ENCODE measurements at places on chromosomes 16 and 17.

- DNase-seq: no peak
Measured at GRCh38 chr17:1481736-1482135, 10.8 kb downstream of the MYO1C start.

DNA sequence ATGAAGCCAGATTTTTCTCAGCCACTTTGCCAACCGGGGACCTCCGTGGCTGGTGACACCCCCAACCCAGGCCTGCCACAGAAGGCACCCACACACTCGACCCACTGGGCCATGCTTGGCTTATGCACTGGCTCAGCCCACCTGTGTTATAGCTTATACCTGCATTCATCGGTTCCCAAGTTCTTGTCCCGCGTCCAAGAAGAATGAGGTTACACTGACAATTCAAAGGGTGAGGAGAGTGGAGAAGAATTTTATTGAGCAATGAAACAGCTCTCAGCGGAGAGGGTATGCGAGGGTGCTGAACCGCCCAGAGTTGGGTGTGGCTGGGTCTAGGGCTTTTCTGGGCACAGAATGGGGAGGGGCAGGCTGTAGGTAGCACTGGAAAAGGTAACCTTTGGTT lies 22.2 kb upstream of the CDH15 start:
- no peak for DNase-seq

GRCh38 chr17:43114151-43114552 lies 11.0 kb downstream of the BRCA1 start:
- DNase-seq: no peak

DNA sequence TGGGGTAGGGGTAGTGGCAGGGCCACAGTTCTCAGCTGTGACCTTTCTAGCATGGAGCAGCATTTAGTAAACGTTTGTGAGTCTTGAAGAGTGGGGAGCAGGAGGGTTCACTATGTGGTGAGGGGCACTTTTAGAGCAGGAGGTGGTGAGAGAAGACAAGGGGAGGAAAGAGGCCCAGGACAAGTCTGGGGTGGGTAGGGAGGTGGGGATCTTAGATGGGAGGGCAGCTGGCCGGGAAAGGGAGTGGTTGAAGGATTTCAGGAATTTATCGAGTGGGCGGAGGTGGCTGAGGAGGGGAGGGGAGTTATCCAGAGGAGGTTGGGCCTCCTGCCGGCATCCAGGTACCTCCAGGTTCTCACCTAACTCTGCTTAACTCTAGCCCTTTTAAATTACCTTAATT lies 1.9 kb downstream of the CLEC16A start:
- DNase-seq: no peak

DNA sequence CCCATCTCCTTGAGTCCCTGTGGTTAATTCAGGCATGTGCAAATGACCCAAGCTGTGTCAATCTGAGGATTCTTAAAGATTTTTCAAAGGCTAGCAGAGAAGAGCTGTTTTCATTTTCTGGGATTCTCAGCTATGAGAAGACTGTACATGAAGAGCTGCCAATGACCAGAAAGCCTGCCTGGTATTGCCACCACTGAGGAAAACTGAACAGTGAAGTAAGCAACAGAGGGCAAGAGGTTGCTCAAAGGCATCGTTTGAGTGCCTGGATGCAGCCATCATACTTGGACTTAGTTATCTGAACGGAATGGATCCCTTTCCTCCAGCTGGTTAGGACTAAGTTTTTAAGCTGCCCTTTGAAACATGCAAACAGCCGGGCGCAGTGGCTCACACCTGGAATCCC lies 38.4 kb downstream of the FAM20A start:
- no peak for DNase-seq

DNA sequence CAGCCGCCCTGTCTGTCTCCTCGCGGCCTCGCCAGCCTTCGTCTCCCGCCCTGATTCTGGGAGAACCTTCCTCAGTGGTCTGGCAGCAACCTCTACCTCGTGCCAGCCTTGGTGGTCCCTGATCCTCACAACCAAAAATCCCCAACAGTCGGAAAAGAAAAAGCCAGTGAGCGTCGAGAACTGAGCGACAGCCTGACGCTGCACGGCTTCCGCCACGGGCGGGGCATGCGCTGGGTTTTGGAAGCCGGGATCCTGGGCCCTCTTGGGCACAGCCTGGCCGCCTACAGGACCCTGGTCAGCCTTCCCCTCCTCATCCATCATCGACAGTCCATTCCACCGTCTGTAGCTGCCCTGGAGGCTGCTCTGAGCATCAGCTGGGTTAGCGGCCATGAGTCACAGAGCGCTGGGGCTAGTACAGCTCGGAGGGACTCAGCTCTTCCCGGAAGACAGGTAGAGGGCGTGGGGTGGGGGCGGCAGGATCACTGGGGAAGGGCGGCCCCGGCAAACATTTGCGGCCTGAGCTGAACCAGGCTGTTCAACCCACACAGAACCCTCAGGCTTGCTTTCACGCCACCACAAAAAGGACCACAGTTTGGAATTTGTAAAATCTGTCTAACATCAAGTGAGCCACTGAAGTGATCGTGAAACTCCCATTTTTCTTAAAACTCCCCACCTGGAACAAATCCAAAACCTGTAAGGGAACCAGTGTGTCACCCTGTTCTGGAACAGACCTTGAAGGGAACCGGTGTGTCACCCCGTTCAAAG lies 55.4 kb upstream of the DOC2B start:
- no peak for DNase-seq

GRCh38 chr17:39573447-39574298 lies 34.0 kb downstream of the NEUROD2 start:
- peak; percentile 61 for DNase-seq

DNA sequence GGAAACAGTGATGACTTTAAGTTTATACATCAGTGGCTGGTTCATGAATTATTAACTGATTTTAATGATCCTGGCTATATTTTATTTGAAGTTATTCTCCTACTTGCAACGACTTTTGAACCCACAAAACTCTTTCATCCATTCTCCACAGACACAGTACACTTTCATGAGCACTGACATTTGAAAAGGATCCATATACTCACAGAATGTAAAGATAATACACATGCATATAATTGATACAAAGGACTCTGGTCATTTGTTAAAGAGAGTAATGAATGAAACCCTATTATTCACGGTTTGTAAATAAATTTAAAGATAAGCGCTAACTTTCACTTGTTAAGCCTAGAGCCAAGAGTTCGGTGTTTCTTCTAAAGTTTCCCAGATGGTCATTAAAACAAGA lies 3.3 kb downstream of the TOX3 start:
- no peak for DNase-seq

DNA sequence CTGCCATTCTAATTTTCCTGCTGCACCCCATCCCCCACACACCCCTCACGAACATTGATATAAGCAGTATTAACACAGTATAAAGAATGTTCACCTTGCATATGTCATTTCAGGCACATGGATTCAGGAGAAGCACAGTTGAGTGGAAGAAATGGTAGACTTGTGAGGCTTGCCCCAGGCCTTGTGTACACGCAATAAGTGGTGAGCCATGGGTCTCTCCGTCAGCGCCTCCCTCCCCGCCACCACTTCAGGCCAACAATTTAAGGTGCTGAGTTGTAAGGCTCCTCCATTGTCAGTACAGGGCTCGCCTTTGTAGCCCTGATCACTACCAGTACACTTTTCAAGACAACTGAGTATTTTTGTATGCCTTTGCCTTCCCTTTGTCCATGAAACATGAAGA lies 12.2 kb upstream of the CLEC18C start:
- DNase-seq: no peak

GRCh38 chr16:67421030-67421429 lies 4.8 kb upstream of the ZDHHC1 start:
- DNase-seq: no peak

- DNase-seq: peak; percentile 58
Measured at GRCh38 chr17:67156269-67157199, 88.5 kb downstream of the HELZ start.

GRCh38 chr17:7548585-7549400 lies at the start of gene TNFSF12:
Gene TNFSF12 (plus strand): TSS chr17:7549058. CDS start chr17:7549154, 96 bp downstream.
- peak; percentile 41 for DNase-seq

GRCh38 chr17:9254841-9255240 lies 233.5 kb downstream of the NTN1 start:
- no peak for DNase-seq

GRCh38 chr16:65829076-65829475 lies 537.4 kb upstream of the CDH5 start:
- no peak for DNase-seq

GRCh38 chr17:2551928-2552327 lies 40.2 kb upstream of the METTL16 start:
- no peak for DNase-seq

DNA sequence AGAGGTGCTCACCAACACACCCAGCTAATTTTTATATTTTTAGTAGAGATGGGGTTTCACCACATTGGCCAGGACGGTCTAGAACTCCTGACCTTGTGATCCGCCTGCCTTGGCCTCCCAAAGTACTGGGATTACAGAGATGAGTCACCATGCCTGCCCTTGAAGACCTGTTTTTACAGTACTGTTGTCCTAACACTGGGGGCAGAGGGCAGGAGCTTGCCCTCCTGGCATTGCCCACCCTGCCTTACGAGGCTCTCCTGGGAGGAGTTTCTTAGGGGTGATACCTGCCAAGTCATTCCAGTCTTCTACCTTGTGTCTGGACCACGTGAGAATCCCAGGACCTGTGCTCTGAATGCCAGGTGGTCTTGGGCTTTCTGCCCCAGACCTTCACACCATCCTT lies 2.7 kb downstream of the ASPSCR1 start:
- no peak for DNase-seq

GRCh38 chr16:81610144-81610842 lies 165.7 kb downstream of the CMIP start:
- DNase-seq: peak; percentile 80

- DNase-seq: no peak
Measured at GRCh38 chr16:66484453-66485213, 57.5 kb downstream of the BEAN1 start.

DNA sequence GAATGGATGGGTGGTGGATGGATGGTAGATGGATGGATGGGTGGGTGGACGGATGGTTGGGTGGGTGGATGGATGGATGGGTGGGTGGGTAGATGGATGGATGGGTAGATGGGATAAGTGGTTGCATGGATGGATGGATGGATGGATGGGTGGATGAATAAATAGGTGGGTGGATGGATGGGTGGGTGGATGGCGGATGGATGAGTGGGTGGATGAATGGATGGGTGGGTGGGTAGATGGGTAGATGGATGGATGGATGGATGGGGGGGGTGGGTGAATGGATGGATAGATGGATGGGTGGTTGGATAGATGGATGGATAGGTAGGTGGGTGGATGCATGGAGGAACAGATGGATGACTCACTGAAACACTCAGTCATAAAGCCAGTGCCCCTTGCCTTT lies 51.0 kb upstream of the FASN start:
- DNase-seq: no peak

DNA sequence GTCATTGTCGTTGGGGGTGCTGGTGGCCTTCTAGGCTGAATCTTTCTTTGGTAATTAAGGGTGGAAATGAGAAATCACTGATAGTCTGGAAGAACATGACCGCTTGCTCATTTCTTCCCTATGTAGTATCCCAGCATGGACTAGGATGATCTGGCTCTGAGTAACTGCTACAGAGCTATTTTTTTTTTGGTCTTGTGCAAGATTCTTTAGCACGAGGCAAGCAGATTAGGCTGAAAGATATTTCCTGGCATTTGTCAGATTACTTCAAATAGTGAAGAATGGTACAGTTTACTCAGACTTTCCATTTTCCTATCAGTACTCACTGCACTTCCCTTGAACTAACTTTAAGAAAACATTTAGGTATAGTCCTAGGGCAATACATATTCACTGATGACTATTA lies 89.0 kb downstream of the SYCE1L start:
- peak; percentile 93 for DNase-seq

DNA sequence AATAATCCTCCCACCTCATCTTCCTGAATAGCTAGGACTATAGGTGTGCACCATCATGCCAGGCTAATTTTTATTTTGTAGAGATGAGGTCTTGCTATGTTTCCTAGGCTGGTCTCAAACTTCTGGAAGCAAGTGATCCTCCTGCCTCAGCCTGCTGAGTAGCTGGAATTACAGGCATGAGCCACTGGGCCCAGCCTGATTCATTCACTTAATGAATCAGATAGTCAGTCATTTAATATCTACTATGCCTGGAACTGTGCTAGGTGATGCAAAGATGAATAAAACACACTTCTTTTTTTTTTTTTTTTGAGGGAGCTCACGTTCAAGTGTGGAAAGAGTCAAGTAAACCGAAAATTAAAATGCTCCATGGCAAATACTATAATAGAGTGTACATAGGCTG lies 39.4 kb downstream of the EFCAB13 start:
- no peak for DNase-seq

DNA sequence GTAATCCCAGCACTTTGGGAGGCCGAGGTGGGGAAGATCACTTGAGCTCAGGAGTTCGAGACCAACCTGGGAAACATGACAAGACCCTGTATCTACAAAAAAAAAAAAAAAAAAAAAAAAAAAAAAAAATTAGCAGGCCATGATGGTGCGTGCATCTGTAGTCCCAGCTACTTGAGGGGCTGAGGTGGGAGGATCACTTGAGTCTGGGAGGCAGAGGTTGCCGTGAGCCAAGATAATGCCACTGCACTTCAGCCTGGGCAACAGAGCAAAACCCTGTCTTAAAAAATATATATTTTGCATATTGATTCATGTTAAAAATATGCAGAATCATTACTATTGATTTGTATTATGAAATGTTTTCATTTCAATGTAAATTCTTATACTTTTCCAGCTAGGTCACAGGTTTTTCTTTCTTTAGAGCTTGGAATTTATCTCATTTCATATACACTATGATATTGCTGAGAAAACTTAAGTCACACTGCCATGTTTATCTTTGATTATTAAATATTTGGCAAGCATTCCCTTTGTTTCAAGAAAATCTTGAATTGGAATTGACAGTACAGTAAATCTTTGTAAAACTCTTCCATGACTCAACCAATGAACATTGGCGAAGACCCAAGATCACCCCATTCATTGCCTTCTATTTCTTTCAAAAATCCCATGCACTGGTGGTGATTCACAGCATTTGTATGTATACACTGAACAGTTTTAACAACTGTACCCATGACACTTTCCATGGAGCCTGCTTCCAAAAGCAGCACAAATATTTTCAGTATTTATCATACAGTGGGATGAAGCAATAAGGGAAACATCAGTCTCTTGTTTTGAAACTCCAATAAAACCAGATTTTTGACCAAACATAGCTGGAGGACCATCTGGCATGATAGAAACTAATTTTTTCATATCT lies 83.5 kb upstream of the TNRC6A start:
- DNase-seq: peak; percentile 100

GRCh38 chr16:1154291-1154886 lies 1.5 kb downstream of the CACNA1H start:
- no peak for DNase-seq

DNA sequence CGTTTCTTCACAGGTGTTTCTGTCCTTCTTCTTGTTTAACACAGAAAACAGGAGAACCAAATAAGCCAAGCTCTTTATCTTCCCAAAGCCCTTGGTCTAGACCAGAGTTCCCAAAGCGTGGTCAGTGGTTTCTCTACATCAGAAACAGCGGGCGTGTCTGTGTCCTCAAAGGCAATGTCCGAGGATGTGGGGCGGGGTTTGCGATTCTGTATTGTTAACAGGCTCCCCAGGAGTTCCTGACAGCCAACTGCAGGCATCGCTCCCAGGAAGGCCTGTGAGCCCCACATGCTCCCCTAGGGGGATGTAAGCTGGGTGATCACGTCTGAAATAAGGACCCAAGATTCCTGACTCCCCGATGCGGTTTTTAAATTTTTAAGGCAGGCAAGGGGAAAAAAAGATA lies 28.4 kb upstream of the SLC25A19 start:
- no peak for DNase-seq

GRCh38 chr17:71127416-71127815 lies 958.1 kb downstream of the KCNJ2 start:
- DNase-seq: peak; percentile 10
